Fibroblast of skin of abdomen (primary cell): ENCODE measurements at places on chromosomes 2 and 18.

GRCh38 chr18:27544206-27544605 lies 359.1 kb upstream of the CHST9 start:
- DNase-seq: no peak

DNA sequence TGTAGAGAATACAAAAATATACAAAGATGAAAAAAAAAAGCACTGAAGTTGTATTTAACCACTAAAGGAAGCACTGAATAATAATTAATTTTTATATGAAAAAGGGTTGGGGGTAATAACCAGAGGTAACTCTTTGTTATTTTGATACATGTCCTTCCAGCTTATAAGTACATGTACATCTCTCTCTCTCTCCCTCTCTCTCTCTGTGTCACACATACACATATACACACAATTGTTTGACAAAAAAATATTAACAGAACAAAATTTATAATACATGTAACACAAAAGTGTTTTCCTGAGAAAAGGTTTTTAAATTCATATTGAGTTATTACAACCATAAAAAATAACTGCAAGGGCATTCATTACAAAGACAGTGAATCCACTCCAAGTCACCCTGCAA lies 4.6 kb downstream of the WIPF1 start:
- DNase-seq: no peak

DNA sequence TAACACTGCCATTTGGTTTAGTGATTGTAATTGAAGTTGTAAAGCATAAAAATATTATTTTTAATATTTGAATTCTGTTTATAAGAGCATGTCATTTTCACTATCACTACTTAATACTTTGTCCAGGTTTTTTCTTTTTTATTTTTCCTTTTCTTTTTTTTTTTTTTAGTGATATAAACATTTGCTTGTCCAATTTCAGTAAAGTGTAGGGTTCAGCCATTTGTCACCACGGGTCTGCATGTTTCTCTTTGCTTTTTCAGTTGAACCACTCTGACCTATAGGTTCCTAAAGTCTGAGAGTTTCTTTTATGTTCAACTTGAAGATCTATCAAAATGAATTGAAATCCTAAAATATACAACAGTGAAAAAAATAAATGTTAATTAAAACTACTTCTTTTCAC lies 48.5 kb upstream of the SPAG16 start:
- no peak for DNase-seq

DNA sequence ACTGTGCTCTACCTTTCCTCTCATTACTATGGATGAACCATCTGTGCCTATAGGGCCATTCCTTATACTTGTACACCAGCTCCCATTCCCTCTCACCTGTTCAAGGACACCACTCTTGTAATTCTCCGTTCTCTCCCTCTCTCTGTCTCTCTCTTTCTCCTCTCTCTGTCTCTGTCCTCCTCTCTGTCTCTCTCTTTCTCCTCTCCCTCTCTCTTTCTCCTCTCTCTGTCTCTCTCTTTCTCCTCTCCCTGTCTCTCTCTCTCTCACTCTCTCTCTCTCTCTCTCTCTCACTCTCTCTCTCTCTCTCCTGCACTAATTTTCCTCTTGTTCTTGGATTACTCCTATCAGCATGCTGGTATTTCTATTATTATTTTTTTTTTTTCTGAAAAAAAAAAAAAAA lies 78.9 kb upstream of the RMDN2 start:
- DNase-seq: no peak

GRCh38 chr2:100244881-100245605 lies 77.3 kb downstream of the LONRF2 start:
- peak; percentile 43 for DNase-seq
